ENCODE measurements at places on chromosomes 11 and 22. TPM values are rescaled to one million over a fixed set of nuclear protein-coding genes. Genes with fewer than 3 reads are reported as not detected.
A peak's percentile ranks its signal among the peaks of the same experiment; 100 is the strongest.

RFPL2 gene
- total RNA-seq = not detected

TMEM258 gene
- 48.2 TPM for total RNA-seq

PAMR1 gene
- 118 TPM for total RNA-seq

CHST1 gene
- 7.1 TPM for total RNA-seq

RBMXL2 gene
- not detected for total RNA-seq

NCAPH2 gene
- total RNA-seq = 41.0 TPM

DNA sequence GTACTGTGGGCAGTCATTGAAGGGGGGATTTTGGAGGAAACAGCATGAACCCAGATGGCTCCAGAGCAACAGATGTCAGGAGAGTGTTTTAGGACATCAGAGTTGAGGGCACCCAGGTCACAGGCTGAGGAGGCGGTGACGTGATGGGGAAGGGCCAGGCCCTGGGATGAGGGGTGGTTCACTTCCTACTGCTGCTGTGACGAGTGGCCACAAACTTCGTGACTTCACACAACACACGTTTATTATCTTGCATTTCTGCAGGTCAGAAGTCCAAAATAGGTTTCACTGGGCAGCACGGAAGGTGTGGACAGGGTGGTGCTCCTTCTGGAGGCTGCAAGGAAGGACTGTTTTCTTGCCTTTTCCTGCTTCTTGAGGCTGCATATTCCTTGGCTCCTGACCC lies 77.7 kb upstream of the RAB1B start:
- DNase-seq = no peak

DNA sequence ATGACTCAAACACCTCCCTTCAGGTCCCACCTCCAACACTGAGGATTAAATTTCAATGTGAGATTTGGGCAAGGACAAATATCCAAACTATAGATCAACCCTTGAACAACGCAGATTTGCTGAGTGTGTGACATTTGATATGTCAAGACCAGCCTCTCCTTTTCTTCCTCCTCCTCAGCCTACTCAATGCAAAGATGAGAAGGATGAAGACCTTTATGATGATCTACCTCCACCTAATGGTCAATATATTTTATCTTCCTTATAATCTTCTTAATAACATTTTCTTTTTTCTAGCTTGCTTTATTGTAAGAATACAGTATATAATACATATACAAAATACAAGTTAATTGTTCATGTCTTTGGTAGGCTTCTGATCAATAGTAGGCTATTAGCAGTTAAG lies 67.5 kb upstream of the MPPED2 start:
- no peak for DNase-seq

DNA sequence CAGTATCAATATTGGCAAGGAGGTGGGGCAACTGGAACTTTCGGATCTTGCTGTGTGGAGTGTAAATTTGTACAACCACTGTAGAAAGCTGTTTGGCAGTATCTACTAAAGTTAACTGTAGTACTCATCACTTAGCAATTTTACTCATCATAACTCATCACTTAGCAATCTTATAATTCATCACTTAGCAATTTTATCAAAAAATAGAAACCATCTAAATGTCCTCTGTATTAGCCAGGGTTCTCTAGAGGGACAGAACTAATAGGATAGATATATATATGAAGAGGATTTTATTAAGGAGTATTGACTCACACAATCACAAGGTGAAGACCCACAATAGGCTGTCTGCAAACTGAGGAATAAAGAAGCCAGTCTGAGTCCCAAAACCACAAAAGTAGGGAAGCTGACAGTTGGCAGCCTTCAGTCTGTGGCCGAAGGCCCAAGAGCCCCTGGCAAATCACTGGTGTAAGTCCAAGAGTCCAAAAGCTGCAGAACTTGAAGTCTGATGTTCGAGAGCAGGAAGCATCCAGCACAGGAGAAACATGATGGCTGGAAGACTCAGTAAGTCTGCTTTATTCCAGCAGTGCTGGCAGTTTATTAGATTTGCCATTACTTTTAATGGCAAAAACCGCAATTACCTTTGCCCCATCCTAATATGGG lies 92.9 kb upstream of the USP47 start:
- DNase-seq = peak; percentile 54

DNA sequence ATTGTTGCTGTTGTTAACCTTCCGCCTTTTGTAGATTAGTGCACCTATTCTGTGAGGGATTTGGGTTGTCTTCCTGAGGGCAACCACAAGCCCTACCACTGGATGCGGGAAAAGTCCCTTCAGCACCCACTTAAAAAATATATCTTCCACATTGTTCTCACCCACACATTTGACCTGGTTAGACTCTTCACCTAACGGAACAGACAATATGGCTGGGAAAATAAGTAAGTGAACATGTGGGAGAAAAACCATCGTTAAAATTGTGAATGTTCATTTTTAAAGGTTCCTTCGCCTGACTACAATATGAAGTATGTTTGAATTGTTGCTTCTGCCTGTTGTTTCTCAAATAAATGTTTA lies 72.0 kb upstream of the MPEG1 start:
- DNase-seq = no peak

GRCh38 chr11:44592125-44592940 lies 26.9 kb downstream of the CD82 start:
- DNase-seq = peak; percentile 21

DNA sequence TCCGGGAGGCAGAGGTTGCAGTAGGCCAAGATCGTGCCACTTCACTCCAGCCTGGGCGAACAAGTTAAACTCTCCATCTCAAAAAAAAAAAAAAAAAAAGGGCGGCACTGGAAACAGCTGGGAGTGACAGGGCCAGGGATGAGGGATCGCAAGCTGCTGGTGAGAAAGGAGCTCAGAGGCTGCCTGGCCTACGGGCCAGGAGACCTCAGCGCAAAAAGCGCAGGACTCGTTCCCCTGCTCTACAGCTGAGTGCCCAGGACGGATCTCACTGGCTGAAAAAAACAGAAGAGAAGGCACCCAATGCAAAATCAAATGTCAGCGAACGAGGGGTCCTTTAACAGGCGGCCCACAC lies 650 bp upstream of the NUP50 start:
- DNase-seq = peak; percentile 50

- no peak for DNase-seq
Measured at GRCh38 chr22:39724390-39724789, 153.8 kb downstream of the CACNA1I start.

GRCh38 chr11:97702951-97703350 lies 1313.1 kb downstream of the JRKL start:
- no peak for DNase-seq

DNA sequence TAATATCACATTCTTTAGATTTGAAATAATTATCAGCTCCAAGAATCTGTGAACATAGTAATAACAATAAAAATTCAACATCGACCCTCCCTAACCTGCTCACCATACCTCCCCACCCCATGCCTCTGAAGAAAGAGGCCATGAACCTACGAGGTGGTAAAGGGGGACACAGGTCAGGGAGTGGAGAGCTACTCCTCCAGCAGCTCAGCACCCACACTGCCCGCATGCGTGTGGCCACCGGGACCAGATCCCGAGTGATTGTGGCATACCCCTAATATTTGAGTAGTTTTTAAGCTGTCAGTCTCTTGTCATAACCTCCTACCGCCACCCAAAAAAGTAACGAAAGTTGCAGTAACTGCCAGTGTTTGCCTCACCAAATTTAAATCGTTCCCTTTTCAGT lies 16.8 kb upstream of the ADSL start:
- no peak for DNase-seq
